Activated CD4-positive, alpha-beta T cell treated with anti-CD3 and anti-CD28 coated beads for 36 hours (primary cell): ENCODE measurements at places on chromosomes 4 and X. TPM values are rescaled to one million over a fixed set of nuclear protein-coding genes. Genes with fewer than 3 reads are reported as not detected.

GRCh38 chr4:7663075-7663541, 228.4 kb upstream of the PSAPL1 start:
- DNase-seq: peak; percentile 34
- H3K4me3 ChIP-seq: no peak overlapping the region
- H3K4me1 ChIP-seq: no peaks in the 10 kb centered on the region
- no peak overlapping the region for H3K27ac ChIP-seq
- no peaks in the 10 kb centered on the region for H3K36me3 ChIP-seq

DNA sequence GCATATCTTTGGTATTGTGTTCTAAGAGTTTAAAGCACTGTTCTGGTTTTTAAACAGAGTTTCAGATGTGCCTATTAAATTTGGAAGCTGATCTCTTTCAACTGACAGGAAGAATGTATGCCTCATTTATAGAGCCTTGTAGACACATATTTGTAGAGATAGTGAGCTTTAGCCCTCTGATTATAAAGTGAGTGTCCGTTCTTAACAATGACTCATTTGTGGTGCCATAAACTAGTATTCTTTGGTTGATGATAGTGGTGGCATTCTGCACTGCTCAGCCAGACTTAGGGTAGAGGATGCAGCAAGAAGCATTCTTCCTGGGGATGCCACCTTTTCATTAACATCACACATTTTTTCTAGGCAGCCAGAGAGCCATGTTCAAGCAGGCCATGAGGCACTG, 121.7 kb downstream of the TLL1 start:
- H3K27ac ChIP-seq: no peak overlapping the region
- H3K27me3 ChIP-seq: no peaks in the 10 kb centered on the region
- no peak overlapping the region for H3K4me3 ChIP-seq
- no peaks in the 10 kb centered on the region for H3K4me1 ChIP-seq

DNA sequence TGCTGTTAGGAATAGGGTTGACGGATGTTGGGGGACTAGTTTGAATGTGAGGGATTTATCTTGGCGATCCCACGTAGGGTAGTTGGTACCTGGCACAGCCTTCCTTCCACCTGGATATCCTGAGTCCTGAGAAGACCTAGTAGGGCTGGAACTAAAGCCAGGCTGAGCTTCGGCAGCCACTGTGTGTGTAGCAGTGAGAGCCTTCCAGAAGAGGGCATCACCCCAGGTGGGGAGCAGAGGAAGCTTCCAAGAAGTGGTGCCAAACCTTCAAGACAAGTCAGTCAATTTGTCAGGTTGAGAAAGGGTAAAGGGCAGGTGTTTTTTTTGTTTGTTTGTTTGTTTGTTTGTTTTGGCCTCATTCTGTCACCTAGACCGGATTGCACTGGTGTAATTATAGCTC, 1.2 kb upstream of the FGFBP2 start:
- H3K27ac ChIP-seq: peak overlapping the region; percentile 27
- no peak overlapping the region for H3K4me3 ChIP-seq
- H3K27me3 ChIP-seq: peaks cover 3% of the 10 kb centered on the region
- peaks cover 21% of the 10 kb centered on the region for H3K4me1 ChIP-seq
- no peaks in the 10 kb centered on the region for H3K36me3 ChIP-seq

GRCh38 chr4:5993876-5994811, 24.1 kb downstream of the C4orf50 start:
- H3K36me3 ChIP-seq: no peaks in the 10 kb centered on the region
- peaks cover 10% of the 10 kb centered on the region for H3K27me3 ChIP-seq
- no peak for DNase-seq
- no peak overlapping the region for H3K27ac ChIP-seq

GRCh38 chrX:68693481-68694434, 46.3 kb downstream of the STARD8 start:
- peaks cover 16% of the 10 kb centered on the region for H3K27me3 ChIP-seq
- H3K4me3 ChIP-seq: peak overlapping the region; percentile 15
- no peaks in the 10 kb centered on the region for H3K36me3 ChIP-seq
- peak; percentile 16 for DNase-seq

SYNPO2 gene
- 0.16 TPM for total RNA-seq

FOXR2 gene
- total RNA-seq: not detected

DNA sequence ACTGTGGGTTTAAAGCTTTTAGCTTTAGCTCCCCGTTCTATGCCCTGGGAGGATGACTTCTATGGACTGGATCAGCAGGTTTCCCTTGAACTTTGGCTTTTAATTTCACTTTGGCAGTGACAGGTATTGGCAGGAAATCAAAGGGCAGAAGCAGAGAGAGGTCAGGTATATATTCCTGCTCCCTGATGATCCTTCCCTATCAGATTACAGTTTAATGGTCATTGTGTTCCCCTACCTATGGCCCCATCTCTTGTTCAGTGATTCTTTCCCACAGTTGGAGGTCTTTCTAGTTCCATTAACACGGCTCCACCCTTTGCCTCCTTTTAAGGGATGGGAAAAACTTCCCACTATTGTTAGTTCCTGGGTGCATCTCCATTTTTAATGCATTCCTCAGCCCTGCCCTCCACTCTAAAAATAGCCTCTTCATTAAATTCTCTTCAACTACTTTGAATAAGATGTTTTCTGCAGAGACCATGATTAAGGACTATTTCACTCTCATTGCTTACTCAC, 107.8 kb upstream of the TMEM47 start:
- no peaks in the 10 kb centered on the region for H3K27me3 ChIP-seq
- no peaks in the 10 kb centered on the region for H3K4me1 ChIP-seq
- H3K36me3 ChIP-seq: no peaks in the 10 kb centered on the region

DNA sequence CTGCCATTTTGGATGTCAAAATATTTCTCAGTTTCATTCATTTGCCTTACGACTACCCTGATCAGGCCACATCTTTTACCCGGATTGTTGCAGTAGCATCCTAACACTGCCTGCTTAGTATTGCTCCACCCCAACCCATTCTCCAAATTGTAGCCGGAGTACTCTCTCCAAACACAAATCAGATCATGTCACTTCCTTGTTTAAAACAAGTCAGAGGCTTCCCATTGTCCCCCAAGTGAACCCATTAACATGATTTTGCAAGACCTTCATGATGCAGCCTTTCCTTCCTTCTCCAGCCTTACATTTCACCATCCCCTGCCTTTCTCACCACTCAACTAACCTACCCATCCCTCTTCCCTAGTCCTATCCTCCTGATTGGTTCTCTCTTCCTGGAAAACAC, 53.1 kb downstream of the FANCB start:
- H3K27ac ChIP-seq: no peak overlapping the region
- H3K4me3 ChIP-seq: no peak overlapping the region
- H3K4me1 ChIP-seq: no peaks in the 10 kb centered on the region
- DNase-seq: no peak
- peaks cover 2% of the 10 kb centered on the region for H3K27me3 ChIP-seq
- H3K36me3 ChIP-seq: no peaks in the 10 kb centered on the region

CCDC110 gene
- total RNA-seq: 0.34 TPM

CPLX1 gene
- total RNA-seq: 0.28 TPM

- peak; percentile 7 for DNase-seq
- H3K4me3 ChIP-seq: no peak overlapping the region
- H3K27ac ChIP-seq: no peak overlapping the region
- no peaks in the 10 kb centered on the region for H3K27me3 ChIP-seq
These were observed 28.4 kb downstream of the BOD1L1 start for GRCh38 chr4:13599159-13599558.

DNA sequence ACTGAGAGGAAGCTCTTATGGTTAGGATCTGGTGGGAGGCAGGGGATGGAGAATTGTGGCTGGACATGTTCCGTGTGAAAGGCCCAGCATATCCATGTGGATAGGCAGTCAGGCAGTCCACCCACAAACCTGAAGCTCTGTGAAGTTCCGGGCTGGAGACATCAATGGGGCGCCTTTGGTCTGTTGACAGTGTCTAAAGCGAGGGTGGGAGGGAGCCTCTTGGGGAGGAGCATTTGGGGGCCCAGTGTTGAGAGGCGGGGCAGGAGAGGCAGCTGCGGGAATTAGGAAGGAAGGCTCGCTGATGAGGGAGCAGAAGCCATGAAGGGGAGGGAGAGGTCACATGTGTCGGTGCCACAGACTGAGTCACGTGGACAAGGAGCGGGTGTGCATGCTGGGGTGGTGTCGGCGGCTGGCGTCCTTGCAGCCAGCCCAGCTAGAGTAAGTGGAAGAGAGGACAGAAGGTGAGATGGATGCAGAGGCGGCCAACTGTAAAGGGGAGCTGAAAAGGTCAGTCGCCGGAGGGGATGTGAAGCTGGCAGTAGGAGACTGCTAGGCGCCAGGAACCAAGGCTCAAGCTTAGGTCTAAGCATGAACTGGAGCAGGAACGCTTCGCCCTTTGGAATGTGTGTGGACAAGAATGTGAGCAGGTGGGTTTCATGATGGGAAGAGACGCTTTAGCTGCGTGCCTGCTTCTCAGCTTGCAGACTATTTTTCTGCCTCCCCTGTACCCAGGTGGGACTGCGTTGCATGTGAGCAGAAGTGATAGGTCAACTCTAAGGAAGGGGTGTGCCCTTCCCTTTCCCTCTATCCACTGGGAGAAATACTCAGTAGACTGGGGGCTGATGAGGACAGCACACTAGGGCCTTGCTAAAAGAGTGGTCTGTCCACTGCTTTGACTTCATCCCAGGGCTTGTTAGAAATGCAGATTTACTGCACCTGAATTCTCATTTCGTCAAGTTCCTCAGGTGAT, 44.0 kb upstream of the TLR2 start:
- no peaks in the 10 kb centered on the region for H3K27me3 ChIP-seq
- H3K36me3 ChIP-seq: peaks cover 13% of the 10 kb centered on the region
- no peak overlapping the region for H3K27ac ChIP-seq
- no peak for DNase-seq
- H3K4me3 ChIP-seq: no peak overlapping the region
- H3K4me1 ChIP-seq: peaks cover 18% of the 10 kb centered on the region
